ENCODE measurements at places on chromosomes 5 and 9. TPM values are rescaled to one million over a fixed set of nuclear protein-coding genes. Genes with fewer than 3 reads are reported as not detected.
A peak's percentile ranks its signal among the peaks of the same experiment; 100 is the strongest.

GRCh38 chr9:103988821-103989220, 105.3 kb upstream of the SMC2 start:
- no peak overlapping the region for H3K4me3 ChIP-seq
- DNase-seq: no peak
- no peaks in the 10 kb centered on the region for H3K27me3 ChIP-seq
- H3K36me3 ChIP-seq: no peaks in the 10 kb centered on the region
- H3K4me1 ChIP-seq: no peaks in the 10 kb centered on the region

DNA sequence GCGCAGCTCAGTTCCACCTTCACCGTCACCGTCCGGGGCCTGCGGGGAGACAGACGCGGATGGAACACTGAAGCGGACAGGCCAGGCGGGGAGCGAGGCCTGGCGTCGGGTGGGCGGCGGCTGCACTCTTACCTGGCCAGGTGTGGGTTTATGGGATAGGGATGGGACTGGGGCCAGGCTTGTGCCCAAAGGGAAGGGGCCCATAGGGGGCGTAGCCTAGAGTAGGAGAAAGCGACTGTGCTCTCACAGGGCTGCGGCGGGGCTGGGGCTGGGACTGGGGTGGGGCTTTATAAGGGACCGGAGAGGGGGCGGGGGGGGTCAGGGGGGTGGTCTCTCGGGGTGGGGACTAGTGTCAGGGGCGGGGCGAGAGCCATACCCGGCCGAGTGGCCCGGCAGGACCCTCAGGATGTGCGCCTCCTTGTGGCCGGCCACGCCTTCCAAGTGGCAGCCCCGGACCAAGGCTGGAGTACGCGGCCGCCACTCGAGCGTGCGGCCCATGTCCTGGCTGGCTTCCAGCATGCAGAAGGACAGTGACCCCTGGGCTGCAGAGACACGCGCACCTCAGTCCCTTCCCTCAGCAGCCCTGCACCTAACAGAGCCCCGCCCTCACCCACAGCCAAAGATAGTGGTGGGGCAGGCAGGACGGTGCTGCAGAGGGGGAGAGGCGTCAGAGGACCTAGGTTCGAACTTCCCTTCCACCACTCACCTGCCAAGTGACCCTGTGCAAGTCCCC, 22.8 kb downstream of the FPGS start:
- H3K27ac ChIP-seq: peak overlapping the region; percentile 33
- H3K27me3 ChIP-seq: no peaks in the 10 kb centered on the region
- no peak for DNase-seq

The ANKRD34B gene
- not detected for total RNA-seq

DNA sequence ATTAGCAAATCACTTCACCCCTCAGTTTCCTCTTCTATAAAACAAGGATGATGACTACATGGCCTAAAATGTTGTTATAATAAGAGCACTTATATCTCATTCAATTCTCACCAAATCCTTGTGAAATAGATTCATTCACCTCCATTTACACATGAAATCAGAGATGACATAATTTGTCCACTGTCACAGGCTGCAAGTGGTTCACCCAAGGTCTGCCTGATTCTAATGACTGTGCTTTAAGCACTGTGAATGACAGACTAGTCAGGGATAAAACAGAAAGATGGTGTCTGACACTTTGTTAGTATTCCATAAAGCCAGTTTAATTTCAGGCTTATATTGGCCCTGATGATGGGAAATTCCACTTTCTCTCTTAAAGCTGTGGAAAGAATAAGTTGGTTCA, 209.5 kb downstream of the MAPKAP1 start:
- no peak overlapping the region for H3K4me3 ChIP-seq
- H3K27ac ChIP-seq: no peak overlapping the region
- no peaks in the 10 kb centered on the region for H3K4me1 ChIP-seq
- no peaks in the 10 kb centered on the region for H3K36me3 ChIP-seq
- no peaks in the 10 kb centered on the region for H3K27me3 ChIP-seq

The DND1 gene
- 2.9 TPM for total RNA-seq

- no peaks in the 10 kb centered on the region for H3K4me1 ChIP-seq
- no peaks in the 10 kb centered on the region for H3K36me3 ChIP-seq
These were observed 171.3 kb downstream of the ST8SIA4 start for GRCh38 chr5:100731768-100732167.

The NUTM2F gene
- not detected for total RNA-seq

DNA sequence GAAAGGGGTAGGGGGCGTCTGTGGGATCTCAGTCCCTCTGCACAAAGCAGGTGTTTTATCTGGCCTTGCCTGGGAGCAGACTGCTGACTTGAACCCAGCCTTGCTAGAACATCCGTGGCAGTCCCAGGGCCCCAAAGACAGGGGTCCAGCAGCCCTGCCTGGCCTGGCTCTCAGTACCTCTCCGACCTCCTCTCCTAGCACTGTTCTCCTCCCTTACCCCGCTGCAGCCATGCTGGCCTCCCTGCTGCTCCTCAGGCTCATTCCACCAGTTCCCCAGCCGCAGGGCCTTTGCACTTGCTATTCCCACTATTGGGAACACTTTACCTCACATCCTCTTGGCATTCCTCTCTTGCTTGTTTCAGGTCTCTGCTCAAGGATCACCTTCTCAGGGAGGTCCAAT, 45.2 kb downstream of the DUSP1 start:
- H3K27me3 ChIP-seq: no peaks in the 10 kb centered on the region
- H3K36me3 ChIP-seq: no peaks in the 10 kb centered on the region
- no peak overlapping the region for H3K4me3 ChIP-seq
- no peak overlapping the region for H3K27ac ChIP-seq
- no peak for DNase-seq

GRCh38 chr5:125372694-125373631, 626.5 kb upstream of the ZNF608 start:
- H3K4me3 ChIP-seq: no peak overlapping the region
- H3K27me3 ChIP-seq: no peaks in the 10 kb centered on the region
- DNase-seq: no peak
- no peak overlapping the region for H3K27ac ChIP-seq
- no peaks in the 10 kb centered on the region for H3K36me3 ChIP-seq
- no peaks in the 10 kb centered on the region for H3K4me1 ChIP-seq

GRCh38 chr5:32542216-32543059, 42.9 kb upstream of the SUB1 start:
- no peaks in the 10 kb centered on the region for H3K4me1 ChIP-seq
- DNase-seq: no peak
- no peak overlapping the region for H3K4me3 ChIP-seq

GRCh38 chr9:106467113-106467864, 395.7 kb upstream of the ZNF462 start:
- DNase-seq: no peak
- H3K4me1 ChIP-seq: no peaks in the 10 kb centered on the region
- H3K4me3 ChIP-seq: no peak overlapping the region
- H3K27ac ChIP-seq: no peak overlapping the region
- H3K36me3 ChIP-seq: no peaks in the 10 kb centered on the region

GRCh38 chr9:76451234-76451633, 7.7 kb upstream of the GCNT1 start:
- no peaks in the 10 kb centered on the region for H3K36me3 ChIP-seq
- DNase-seq: no peak
- H3K4me1 ChIP-seq: no peaks in the 10 kb centered on the region
- no peak overlapping the region for H3K27ac ChIP-seq

GRCh38 chr5:55356896-55357295, 49.1 kb downstream of the MTREX start:
- H3K36me3 ChIP-seq: peaks cover 60% of the 10 kb centered on the region
- no peaks in the 10 kb centered on the region for H3K4me1 ChIP-seq
- DNase-seq: no peak
- H3K4me3 ChIP-seq: no peak overlapping the region
- H3K27ac ChIP-seq: no peak overlapping the region

DNA sequence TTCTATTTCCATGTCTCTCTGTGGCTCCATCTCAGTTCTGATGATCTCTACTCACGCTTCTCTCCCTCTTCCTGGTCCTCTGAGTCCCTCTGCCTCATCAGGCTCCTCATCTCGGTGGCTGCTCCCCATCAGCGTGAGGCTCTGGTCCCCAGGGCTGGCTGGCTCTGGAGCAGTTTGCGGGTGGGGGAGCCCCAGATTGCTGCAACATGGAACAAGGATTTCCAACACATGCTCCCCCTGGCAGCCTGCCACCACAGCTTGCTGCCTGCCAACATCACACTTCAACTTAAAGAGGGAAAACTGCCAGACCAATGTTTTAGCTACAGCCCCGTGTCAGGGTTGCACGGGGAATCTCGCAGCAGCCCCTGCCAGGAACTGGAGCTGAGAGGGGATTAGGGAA, 77.2 kb upstream of the NEK6 start:
- H3K4me1 ChIP-seq: no peaks in the 10 kb centered on the region
- H3K27me3 ChIP-seq: no peaks in the 10 kb centered on the region
- no peak overlapping the region for H3K4me3 ChIP-seq
- H3K27ac ChIP-seq: no peak overlapping the region
- no peaks in the 10 kb centered on the region for H3K36me3 ChIP-seq

- no peaks in the 10 kb centered on the region for H3K27me3 ChIP-seq
- no peak for DNase-seq
- peaks cover 5% of the 10 kb centered on the region for H3K4me1 ChIP-seq
- H3K27ac ChIP-seq: peak overlapping the region; percentile 9
- H3K4me3 ChIP-seq: no peak overlapping the region
- no peaks in the 10 kb centered on the region for H3K36me3 ChIP-seq
These were observed 191.2 kb downstream of the GNA14 start for GRCh38 chr9:77456829-77457437.

DNA sequence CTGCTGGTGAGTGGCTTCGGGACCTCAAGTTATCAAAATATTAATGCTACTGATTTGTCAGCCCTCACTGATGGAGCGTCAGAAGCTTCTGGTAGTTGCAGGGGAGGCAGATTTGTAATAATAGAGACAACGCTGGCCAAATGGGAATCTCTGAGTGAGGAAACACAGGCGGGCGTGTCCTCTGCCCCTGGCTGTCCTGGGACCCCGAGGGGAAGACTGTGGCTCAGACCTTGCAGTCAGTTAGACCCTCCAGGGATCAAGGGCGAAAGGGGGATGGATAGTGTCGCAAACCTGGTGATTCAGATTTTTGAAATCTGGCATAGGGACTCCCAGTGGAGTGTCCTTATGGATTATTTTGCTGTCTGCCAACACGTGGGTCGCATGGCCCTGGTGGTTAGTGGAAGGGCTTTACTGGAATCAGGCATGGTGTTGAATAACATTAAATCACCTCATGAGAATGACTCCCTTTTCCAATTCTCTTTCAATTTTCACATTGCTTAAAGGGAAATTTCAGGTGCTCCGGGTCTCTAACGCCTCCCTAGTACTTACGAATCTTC, 35.1 kb upstream of the NTNG2 start:
- no peaks in the 10 kb centered on the region for H3K4me1 ChIP-seq
- no peak overlapping the region for H3K4me3 ChIP-seq
- no peaks in the 10 kb centered on the region for H3K36me3 ChIP-seq
- no peaks in the 10 kb centered on the region for H3K27me3 ChIP-seq

GRCh38 chr9:127968700-127969383, 11.9 kb downstream of the EEIG1 start:
- no peaks in the 10 kb centered on the region for H3K27me3 ChIP-seq
- DNase-seq: no peak
- peak overlapping the region; percentile 18 for H3K4me3 ChIP-seq
- H3K36me3 ChIP-seq: no peaks in the 10 kb centered on the region

DNA sequence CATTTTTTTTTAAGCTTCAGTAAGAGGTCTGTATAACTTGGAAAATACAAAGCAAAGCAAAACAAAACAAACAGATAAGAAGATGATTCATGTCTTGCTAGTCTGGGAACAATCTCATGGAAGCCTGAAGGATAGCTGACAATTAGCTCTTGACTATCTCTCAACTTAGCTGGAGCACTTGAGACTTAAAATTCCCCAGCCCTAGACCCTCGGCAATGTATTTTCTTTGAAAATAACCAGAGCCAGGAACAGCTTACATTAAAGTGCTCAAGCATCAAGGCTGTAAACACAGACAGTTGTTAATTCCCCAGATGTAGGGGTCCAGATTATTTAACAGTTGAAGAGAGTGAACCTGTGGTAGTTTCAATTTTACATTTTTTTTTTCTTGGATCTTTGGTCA, 82.9 kb downstream of the TMEM252 start:
- DNase-seq: no peak
- no peak overlapping the region for H3K4me3 ChIP-seq
- H3K27me3 ChIP-seq: no peaks in the 10 kb centered on the region
- H3K27ac ChIP-seq: no peak overlapping the region

- no peaks in the 10 kb centered on the region for H3K36me3 ChIP-seq
- H3K27ac ChIP-seq: no peak overlapping the region
- no peak for DNase-seq
- no peaks in the 10 kb centered on the region for H3K27me3 ChIP-seq
- no peak overlapping the region for H3K4me3 ChIP-seq
- no peaks in the 10 kb centered on the region for H3K4me1 ChIP-seq
These were observed 226.6 kb upstream of the TBCA start for GRCh38 chr5:78002690-78003089.

The RNF183 gene
- not detected for total RNA-seq

GRCh38 chr5:138606378-138607064, 31.3 kb upstream of the HSPA9 start:
- no peak overlapping the region for H3K27ac ChIP-seq
- H3K4me1 ChIP-seq: peaks cover 30% of the 10 kb centered on the region
- no peak for DNase-seq
- no peaks in the 10 kb centered on the region for H3K27me3 ChIP-seq

The CER1 gene
- total RNA-seq: not detected

The CDO1 gene
- 16.0 TPM for total RNA-seq

DNA sequence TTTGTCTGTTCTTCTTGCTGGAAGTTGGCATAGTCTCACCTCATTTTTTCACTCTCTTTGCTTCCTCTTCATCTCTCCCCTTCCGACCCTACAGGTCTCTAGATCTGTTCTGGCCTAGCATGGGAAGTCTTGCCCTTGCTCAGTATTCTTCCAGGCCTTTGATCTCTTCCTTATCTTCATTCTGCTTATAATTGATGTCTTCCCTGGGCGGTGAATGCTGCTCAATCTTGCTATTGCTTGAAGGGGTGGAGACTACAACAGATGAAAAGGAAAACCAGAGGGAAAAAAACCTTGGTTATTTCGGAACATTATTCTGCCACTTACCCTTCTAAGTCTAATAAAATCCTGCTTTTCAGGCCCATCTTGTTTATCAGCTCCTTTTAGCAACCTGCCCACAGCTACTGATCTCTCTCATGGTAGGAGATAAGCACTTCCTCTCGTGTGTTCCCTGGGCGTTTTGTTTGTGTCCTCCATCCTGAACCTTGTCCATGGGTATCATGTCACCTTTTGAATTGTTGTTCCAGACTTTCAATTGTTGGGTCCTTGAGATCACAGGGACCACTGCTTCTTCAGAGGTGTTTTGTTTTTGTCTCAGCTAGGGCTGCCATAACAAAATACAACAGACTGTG, 375.6 kb downstream of the ADGRV1 start:
- no peaks in the 10 kb centered on the region for H3K36me3 ChIP-seq
- no peaks in the 10 kb centered on the region for H3K4me1 ChIP-seq
- H3K4me3 ChIP-seq: no peak overlapping the region
- no peaks in the 10 kb centered on the region for H3K27me3 ChIP-seq
- no peak overlapping the region for H3K27ac ChIP-seq

GRCh38 chr5:125657936-125658335, 765.3 kb upstream of the GRAMD2B start:
- no peak for DNase-seq
- no peaks in the 10 kb centered on the region for H3K36me3 ChIP-seq
- no peak overlapping the region for H3K4me3 ChIP-seq
- H3K4me1 ChIP-seq: peaks cover 17% of the 10 kb centered on the region

The RECK gene
- total RNA-seq: 15.5 TPM

Measured in vagina (tissue), 2 donors.